GM06990 (cell line): ENCODE measurements at places on chromosomes 2 and 18.

- DNase-seq, result no peak
Measured at GRCh38 chr2:125746321-125747164, 909.4 kb upstream of the GYPC start.

- no peak for DNase-seq
Measured at GRCh38 chr2:24853996-24854395, 60.8 kb downstream of the CENPO start.

- DNase-seq, result no peak
Measured at GRCh38 chr2:106223347-106223746, 29.2 kb upstream of the UXS1 start.

- DNase-seq, result no peak
Measured at GRCh38 chr2:65317841-65318240, 90.2 kb downstream of the ACTR2 start.

GRCh38 chr18:69267895-69268294 is 132.8 kb upstream of the DOK6 start:
- no peak for DNase-seq

GRCh38 chr18:56235481-56236013 is 402.8 kb downstream of the TXNL1 start:
- peak; percentile 29 for DNase-seq

GRCh38 chr18:42814184-42814583 is 301.3 kb downstream of the RIT2 start:
- DNase-seq, result no peak

DNA sequence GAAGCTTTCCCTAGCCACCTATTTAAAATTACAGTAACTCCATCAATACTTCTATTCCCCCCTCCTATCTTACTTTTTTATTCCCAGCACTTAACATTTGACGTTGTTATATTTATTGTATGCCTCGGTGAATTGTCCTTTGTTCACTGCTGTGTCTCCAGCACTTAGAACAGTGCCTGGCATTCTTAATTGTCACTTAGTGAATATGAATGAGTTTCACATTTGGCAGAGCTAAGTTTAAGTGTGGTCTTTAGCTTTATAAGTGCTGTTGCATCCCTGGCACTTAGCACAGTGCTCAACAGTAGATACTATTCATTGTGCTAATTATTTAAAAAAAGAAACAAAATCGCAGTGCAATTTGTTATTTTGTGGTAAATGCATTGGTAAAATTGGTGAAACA is 1.7 kb downstream of the RMP24 start:
- no peak for DNase-seq

GRCh38 chr2:7625392-7626138 is 708.4 kb downstream of the RNF144A start:
- DNase-seq, result peak; percentile 22

DNA sequence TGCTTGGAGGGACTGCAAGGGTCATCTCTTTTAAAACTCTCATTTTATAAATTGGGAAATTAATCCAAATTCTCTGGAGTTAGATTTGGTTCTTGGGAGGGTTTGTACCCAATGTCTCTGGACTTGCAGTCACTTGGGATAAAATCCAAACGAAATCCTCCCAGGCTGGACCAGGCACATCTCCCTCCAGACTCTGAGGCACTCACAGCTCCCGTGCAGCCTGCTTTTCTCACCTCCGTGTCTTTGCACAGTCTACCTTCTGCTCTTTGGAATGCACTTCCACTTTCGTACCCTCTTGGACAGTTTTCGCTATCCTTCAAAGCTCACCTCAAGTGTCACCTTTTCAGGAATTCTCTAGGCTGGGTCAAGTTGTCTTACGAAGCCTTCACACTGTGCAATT is 166.3 kb downstream of the MYCN start:
- no peak for DNase-seq

DNA sequence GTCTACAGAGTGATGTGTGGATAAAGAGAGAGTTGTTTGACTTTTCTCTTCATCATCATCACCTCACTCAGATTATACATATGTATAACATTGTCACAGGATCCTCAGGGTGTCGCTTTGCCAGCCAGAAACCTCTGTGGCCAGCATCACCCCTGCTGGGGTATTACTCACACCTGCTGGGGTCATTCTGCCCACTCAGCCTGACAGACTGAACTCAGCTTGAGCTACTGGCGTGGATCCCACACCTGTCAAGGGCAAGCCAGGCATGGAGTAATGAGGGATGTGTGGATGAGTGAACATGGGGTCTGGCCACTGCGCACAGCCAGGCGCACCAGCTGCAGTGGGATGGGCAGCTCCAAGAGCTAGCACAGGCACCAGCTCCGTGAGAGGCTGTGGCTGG is 870.6 kb downstream of the CBLN2 start:
- no peak for DNase-seq

GRCh38 chr2:25041307-25041927 is 459 bp upstream of the EFR3B start:
- no peak for DNase-seq

GRCh38 chr18:52343138-52343537 is 3.1 kb downstream of the DCC start:
- no peak for DNase-seq

DNA sequence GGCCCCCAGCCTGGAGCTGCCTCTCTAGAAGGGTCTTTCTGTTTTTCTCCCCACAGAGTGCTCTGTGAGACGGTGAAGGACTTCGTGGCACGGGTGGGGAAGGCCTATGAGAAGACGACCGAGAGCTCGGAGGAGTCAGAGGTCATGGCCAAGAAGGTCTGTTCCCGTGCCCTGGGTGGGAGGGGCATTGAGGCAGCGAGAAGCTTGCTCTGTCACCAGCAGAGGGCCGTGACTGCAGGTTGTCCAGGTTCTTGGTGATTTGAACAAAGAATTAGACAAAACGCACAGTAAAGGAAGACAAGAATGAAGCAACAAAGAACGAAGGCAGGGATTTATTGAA is 93.9 kb downstream of the DGKD start:
- DNase-seq, result no peak

DNA sequence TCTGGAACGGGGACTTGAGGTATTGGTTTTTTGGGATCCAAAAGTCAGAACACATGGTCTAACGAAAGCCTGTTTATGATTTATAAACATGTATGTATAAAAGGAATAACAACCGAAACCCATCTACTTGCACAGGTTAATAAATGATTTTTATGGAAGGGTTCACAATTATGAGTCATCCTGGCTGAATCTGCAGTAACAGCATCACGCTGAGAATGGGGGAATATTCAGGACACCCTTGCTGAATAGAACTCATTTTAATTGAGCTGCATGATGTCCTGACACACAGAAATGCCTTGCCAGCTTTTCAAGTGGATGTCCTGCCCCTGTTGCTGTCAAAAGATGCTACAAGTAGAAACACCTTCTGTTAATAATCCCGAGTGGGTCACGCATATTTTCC is 54.7 kb upstream of the TGFA start:
- DNase-seq, result no peak

- DNase-seq, result no peak
Measured at GRCh38 chr2:238868067-238868524, 20.2 kb downstream of the TWIST2 start.

GRCh38 chr2:225891013-225891412 is 491.5 kb downstream of the NYAP2 start:
- DNase-seq, result no peak

- no peak for DNase-seq
Measured at GRCh38 chr2:225122583-225123486, 80.6 kb upstream of the DOCK10 start.

DNA sequence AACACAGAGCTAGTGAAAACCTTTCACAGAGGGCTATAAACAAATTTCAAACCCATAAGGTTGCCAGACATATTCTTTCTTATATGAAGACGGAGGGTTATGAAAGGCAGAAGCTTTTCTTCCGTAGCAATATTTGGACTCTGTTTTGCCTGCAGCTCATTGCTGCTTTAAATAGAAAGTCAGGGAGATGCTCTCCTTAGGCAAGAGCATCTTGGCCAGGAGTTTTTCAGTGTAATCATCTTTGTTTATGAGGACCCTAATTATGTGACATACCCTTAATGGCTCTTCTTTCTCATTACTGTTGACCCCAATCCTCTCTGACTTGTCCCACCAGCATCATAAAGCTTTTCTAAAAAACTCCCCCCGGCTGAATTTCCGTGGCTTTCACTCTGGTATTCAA is 433.4 kb upstream of the NRXN1 start:
- no peak for DNase-seq

DNA sequence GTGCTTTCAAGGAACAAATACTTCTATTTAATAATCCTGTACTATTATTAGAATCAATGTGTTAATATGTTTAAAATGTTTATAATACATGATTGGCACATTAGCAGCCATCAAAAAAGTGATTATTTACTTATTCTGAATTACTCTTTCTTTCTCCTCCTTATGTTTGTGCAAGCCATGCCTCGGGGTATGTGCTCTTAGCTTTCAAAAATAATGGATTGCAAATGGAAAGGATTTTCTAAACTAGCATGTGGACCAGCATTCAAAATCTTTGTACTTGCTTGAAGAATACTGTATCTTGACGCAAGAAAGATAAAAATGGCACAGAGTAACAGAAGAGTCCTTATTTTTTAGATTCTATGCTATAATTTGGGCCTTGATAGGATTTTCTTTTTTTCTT is 156.5 kb downstream of the CDH7 start:
- DNase-seq, result no peak

- DNase-seq, result no peak
Measured at GRCh38 chr18:69830189-69830588, 117.5 kb downstream of the CD226 start.

DNA sequence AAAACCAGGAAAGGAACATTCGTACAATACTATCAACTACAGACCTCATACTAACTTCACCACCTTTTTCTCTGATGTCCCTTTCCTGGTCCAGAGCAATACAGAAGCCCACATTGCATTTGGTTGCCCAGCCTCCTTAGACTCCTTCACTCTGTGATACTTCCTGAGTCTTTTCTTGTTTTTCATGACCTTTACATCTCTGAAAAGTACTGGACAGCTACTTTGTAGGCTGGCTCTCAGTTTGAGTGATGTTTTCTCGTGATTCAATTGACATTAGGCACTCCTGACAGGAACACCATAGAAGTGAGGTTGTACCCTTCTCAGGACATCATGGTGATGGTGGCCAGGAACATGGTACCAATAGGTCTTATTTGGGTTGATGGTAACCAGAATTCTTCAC is 185.9 kb upstream of the SLC39A10 start:
- DNase-seq, result no peak

DNA sequence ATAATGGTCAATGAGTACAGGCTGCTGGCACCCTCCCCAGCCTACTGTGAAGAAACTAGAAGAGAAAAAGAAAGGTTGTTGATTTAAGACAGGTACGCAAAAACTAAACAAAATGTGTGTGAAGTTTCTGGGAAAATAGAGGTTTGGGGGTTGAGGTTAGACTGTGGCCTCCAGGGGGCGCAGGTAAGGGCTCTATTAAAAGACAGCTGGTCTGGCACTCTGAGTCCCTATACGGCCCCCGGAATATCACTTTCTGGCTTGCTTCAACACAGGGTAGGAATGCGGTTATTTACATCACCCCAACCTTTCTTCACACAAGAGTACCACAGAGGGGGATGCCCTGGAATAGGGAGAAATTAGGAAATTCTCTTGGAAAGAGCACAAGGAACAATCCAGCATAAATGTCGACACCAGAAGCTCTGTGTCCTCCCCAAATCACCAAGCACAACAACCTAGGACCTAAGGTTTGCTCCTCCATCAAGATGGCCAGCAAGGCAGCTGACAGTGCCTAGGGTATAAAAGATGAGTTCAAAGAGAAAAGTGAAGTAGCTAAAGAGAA is 480.8 kb upstream of the KLHL29 start:
- no peak for DNase-seq

DNA sequence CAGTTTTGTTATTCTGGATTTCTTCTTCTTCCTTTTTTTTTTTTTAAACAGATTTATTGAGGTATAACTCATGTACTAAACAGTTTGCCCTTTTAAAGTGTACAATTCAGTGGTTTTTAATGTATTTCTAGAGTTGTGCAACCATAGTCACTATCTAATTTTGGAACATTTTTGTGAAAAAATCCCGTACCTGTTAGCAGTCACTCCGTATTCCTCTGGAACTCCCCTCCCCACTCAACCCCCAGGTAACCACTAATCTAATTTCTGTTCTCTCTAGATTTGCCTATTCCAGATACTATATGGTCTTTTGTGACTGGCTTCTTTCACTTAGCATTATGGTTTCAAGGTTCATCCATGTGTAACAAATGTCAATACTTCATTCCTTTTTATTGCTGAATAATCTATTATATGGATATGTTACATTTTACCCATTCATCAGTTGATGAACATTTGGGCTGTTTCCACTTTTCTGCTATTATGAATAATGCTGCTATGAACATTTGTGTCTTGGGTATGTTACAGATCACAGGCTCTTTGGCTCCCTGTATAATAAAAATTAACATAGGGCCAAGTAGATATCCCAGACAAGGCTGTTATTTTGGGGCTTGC is 21.9 kb downstream of the EHBP1 start:
- DNase-seq, result no peak

- no peak for DNase-seq
Measured at GRCh38 chr2:238434846-238435751, 8.4 kb downstream of the ASB1 start.

GRCh38 chr2:121372721-121373353 is 87.8 kb upstream of the TFCP2L1 start:
- DNase-seq, result no peak

- DNase-seq, result no peak
Measured at GRCh38 chr18:54802178-54802577, 26.1 kb upstream of the RAB27B start.

- no peak for DNase-seq
Measured at GRCh38 chr2:46258937-46259776, 38.0 kb upstream of the EPAS1 start.

- DNase-seq, result peak; percentile 71
Measured at GRCh38 chr18:77065221-77065981, 67.2 kb downstream of the MBP start.

DNA sequence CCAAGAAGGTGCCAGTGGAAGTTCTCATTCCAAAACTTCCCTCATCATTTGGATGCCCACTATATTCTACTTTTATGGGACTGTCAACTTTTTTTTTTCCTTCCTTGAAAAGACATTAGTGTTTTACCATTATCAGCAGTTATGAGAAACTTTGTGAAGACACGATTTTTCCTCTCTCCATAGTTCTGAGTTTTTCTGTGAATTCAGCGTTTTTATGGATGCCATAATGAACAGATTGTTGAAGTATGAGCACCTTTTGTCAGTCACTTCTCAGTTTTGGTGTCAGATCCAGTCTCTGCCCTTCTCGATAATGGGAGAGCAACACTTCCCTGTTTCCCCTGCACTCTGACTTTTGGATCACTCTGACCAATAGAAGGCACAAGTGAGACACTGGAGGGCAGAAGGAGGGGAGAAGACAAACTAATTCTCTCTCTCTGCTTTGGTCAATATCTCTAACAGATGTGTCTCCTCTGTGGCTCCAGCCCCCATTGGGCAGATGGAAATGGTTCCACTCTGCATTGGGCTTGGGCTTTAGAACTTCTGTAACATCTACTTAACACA is 53.5 kb upstream of the FN1 start:
- no peak for DNase-seq

- no peak for DNase-seq
Measured at GRCh38 chr2:221614274-221614673, 42.2 kb upstream of the EPHA4 start.
